ENCODE measurements at places on chromosomes 11 and 22. TPM values are rescaled to one million over a fixed set of nuclear protein-coding genes. Genes with fewer than 3 reads are reported as not detected.

PRG3 gene
- total RNA-seq, result not detected

CCDC89 gene
- total RNA-seq, result 0.56 TPM

SMIM35 gene
- total RNA-seq, result not detected

SMDT1 gene
- total RNA-seq, result 11.1 TPM

DRD4 gene
- total RNA-seq, result not detected

TRIM51 gene
- not detected for total RNA-seq

TMX2 gene
- total RNA-seq, result 55.1 TPM

MAJIN gene
- total RNA-seq, result not detected

RCE1 gene
- total RNA-seq, result 15.2 TPM

OR52H1 gene
- 0.19 TPM for total RNA-seq

BDNF gene
- 16.0 TPM for total RNA-seq

NXPE4 gene
- not detected for total RNA-seq

CTTN gene
- total RNA-seq, result 290 TPM

CHRDL2 gene
- not detected for total RNA-seq

CHRNA10 gene
- 0.66 TPM for total RNA-seq

BACE1 gene
- total RNA-seq, result 7.9 TPM

TBX10 gene
- not detected for total RNA-seq

OR9G4 gene
- not detected for total RNA-seq

RBMXL2 gene
- 0.18 TPM for total RNA-seq

MS4A6E gene
- not detected for total RNA-seq

TRAF6 gene
- total RNA-seq, result 7.7 TPM

PAX6 gene
- total RNA-seq, result not detected

MRGPRE gene
- not detected for total RNA-seq

OR52A1 gene
- not detected for total RNA-seq

GAB4 gene
- total RNA-seq, result under 0.01 TPM

ANO9 gene
- total RNA-seq, result 0.09 TPM

PKP3 gene
- total RNA-seq, result 0.09 TPM

SLC25A45 gene
- total RNA-seq, result 0.90 TPM

CNGA4 gene
- not detected for total RNA-seq

OR4D5 gene
- total RNA-seq, result not detected

USH1C gene
- total RNA-seq, result not detected

TYR gene
- total RNA-seq, result not detected

MS4A2 gene
- total RNA-seq, result not detected

RIMBP3C gene
- 0.09 TPM for total RNA-seq

OR8D1 gene
- total RNA-seq, result not detected

SEC14L2 gene
- 17.6 TPM for total RNA-seq

LYVE1 gene
- 0.54 TPM for total RNA-seq

MAPK12 gene
- 57.4 TPM for total RNA-seq

SOX10 gene
- not detected for total RNA-seq
